ENCODE measurements at places on chromosomes 1 and 21.

- no peak for DNase-seq
Measured at GRCh38 chr1:225253784-225254183, 174.1 kb downstream of the LBR start.

DNA sequence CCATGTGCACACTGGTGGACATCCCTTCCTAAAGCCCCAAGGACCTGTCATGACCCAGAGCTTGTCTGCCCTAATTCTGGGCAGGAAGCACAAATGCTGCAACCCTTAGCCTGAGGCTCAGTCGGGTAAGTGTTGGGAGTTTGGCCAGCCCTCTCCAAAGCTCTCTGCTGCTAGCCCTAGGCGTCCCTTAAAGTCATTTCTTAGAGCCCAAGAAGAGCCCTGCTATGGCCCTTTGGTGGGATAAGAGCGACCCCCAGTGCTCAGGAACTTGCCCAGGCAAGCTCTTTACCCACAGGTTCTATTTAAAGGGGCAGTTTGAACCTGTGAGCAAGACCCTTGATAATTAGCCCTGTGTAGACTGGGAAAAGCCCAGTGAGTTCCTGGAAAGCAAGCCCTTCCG lies 356.8 kb downstream of the RRAGC start:
- no peak for DNase-seq

DNA sequence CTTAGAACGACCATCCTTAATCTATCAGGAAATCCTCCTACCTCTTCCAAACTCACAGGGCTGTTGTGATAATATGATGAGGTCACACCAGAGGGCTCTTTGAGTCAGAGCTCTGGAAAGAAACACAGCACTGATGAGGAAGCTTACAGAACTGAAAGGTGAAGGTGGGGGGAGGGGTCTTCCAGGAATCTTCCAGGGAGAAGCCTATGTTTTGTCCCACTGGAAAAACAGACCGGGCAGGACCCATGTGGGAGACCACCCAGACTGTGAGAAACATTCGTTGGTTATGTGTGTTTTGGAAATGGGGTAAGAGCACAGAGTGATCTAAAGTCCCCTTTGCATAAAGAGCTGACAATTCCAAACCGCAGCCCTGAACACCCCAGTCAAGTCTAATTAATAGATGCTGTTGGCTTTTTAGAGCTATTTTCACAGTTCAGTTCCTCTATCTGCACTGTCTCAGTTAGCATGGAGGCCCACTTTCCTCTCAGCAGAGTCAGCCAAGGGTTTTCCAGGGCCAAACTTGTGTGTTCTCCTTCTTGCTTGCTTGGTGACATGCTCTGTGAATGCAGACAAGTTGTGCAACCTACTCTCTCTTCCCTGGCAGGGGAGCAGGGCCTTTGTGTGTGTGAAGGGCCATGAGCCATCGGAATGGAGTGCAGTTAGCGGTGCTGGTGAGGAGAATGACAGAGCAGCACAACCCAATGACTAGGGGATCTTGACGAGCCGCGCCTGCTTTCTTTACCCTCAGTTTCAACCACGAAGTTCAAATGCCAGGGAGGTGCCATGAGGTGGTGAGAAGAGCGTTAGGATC lies 12.3 kb downstream of the PHLDA3 start:
- DNase-seq: no peak

- DNase-seq: no peak
Measured at GRCh38 chr1:39969048-39969447, 14.1 kb downstream of the MFSD2A start.

DNA sequence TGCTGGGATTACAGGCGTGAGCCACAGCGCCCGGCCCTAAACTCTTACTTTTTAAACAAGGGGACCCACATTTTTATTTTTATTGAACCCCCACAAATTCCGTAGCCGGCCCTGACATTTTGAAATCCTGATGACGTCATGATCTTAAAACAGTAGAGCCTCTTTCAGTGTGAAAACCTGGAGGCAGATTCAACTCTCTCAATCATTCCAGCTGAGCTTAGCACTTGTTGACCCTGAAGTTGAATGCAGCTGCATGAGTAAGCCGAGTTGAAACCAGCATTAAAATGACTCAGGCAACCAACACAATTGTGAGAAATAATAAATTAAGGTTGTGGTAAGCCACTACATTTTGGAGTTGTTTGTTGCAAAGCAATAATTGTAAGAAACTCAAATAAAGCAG lies 93.9 kb upstream of the ADGRL4 start:
- no peak for DNase-seq

- DNase-seq: no peak
Measured at GRCh38 chr1:240338837-240339236, 247.2 kb downstream of the FMN2 start.

- no peak for DNase-seq
Measured at GRCh38 chr21:43348170-43348766, 78.7 kb downstream of the SIK1 start.

- no peak for DNase-seq
Measured at GRCh38 chr1:216464489-216464888, 41.2 kb upstream of the USH2A start.

DNA sequence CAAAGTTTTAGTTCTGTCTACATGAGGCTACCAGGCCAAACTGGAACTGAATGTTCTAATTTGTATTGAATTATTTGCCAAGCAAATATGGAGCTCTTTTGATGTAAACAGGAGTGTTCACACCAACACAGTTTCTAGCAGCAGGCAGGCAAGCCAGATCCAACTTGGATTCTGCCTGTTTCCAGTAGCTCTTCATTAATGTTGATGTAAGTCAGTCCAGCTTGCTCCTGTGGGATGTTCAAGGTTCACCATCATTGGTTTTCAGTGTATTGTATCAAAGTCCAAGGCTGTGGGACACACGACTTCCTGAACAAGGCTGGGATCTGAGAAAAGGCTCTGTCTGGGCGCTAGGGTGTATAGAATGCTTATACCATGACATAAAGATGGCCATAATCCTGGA lies 68.1 kb downstream of the PAPPA2 start:
- no peak for DNase-seq

GRCh38 chr1:53111073-53111556 lies 31.3 kb downstream of the SLC1A7 start:
- no peak for DNase-seq

- DNase-seq: no peak
Measured at GRCh38 chr1:4796161-4797015, 142.0 kb downstream of the AJAP1 start.

Measured in stimulated activated CD4-positive, alpha-beta T cell treated with anti-CD3 and anti-CD28 coated beads, Interleukin-1b, Interleukin-23, amount 100 ng/mL, for 4 hours (primary cell).